Activated T-cell treated with anti-CD3 and anti-CD28 coated beads, Interleukin-2, amount 50 U/mL, for 24 hours (primary cell): ENCODE measurements at places on chromosomes 7 and 10.

- DNase-seq, result no peak
These were observed 34.7 kb downstream of the TOMM7 start for GRCh38 chr7:22787951-22788350.

- DNase-seq, result no peak
These were observed 56.2 kb upstream of the ETV1 start for GRCh38 chr7:14045651-14046050.

DNA sequence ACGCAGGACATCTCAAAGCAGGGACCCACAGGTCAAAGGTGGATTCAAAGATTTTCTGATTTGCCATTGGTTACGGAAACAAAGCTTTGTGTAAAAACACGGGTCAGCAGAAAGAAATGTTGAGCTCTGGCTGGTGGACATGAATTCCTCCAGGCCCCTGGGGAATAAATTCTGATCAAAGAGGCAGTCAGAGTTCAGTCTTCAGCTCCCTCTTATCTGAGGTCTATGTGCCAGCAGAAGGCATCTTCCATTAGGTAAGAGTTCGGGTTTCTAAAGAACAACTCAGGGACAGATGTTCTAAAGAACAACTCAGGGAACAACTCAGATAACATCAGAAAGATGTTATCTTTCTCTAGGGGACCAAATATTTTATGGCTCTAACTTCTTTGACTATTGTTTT is 64.9 kb upstream of the PALS2 start:
- no peak for DNase-seq

GRCh38 chr10:17645621-17646345 is 1.8 kb downstream of the STAM start:
- DNase-seq, result no peak

GRCh38 chr10:15775513-15775912 is 55.8 kb upstream of the ITGA8 start:
- no peak for DNase-seq

- DNase-seq, result peak; percentile 46
These were observed 1.3 kb downstream of the NRCAM start for GRCh38 chr7:108454674-108455550.

- DNase-seq, result no peak
These were observed 146.8 kb downstream of the LRRTM3 start for GRCh38 chr10:67072654-67073053.

DNA sequence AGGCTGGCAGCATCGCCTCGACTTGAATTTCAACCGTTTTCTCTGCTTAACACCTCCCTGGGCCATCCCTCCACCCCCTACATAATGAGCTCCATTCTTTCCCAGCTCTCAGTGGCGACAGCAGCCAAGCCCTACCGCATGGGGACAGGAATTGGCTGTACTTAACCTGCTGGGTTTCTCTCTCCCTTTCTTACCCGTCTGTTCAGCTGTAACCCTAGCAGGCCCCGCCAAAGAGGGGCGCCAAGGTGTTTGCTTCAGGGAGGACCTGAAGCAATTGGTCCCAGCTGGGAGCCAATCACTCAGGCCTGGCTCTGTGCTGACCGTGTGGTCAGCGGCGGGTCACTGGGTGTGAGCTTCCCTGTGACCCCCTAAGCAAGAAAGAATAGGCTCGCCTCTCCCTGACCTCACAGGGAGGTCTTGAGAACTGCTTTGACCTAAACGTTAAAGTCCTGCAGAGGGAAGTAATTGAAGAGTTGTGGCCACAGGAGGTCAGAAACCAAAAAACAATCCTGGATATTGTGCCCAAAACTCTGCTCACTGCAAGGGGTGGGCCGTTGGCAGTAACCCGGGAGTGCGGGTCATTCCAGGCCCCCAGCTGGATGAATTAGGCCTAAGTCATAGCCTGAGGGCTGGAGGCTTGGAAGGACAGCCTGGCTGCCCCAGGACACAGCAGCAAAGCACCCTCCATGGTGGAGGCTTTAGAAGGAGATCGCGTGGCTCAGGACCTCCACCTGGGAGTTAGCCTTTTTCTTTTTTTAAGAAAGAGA is 114.6 kb downstream of the ITIH5 start:
- DNase-seq, result no peak

- DNase-seq, result no peak
These were observed 39.2 kb upstream of the RPA3 start for GRCh38 chr7:7757576-7757975.

DNA sequence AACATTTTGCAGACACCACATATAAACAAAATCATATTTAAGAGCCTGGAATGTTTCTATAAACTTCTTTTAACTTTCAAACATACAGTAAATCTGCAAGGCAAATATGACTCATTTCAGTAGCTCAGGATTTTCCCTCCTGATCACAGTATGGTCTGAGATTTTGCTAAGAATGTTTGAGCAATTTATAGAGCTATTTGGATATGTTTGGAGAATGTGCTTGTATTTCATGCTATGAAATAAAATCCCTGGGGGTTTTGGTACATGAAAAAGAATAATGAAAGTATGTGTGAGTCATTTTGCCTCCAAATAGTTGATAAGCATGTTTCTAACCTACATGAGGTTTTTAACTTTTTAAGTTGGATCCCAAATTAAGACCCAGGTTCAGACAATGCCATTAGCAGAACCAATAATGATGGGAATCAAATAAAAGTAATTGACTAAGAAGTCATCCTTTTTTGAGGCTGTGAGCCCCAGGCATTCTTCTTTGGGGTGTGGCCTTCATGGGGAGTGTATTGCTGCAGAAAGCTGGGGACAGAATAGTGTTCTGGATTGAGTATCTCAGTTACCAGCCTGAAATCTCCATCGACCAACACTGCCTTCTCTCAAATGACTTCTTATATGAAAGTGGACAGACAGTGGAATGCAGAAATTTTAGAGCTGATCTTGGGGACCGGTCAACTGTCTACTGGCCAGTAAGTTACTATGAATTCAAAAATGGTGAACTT is 66.1 kb upstream of the AGBL3 start:
- no peak for DNase-seq

DNA sequence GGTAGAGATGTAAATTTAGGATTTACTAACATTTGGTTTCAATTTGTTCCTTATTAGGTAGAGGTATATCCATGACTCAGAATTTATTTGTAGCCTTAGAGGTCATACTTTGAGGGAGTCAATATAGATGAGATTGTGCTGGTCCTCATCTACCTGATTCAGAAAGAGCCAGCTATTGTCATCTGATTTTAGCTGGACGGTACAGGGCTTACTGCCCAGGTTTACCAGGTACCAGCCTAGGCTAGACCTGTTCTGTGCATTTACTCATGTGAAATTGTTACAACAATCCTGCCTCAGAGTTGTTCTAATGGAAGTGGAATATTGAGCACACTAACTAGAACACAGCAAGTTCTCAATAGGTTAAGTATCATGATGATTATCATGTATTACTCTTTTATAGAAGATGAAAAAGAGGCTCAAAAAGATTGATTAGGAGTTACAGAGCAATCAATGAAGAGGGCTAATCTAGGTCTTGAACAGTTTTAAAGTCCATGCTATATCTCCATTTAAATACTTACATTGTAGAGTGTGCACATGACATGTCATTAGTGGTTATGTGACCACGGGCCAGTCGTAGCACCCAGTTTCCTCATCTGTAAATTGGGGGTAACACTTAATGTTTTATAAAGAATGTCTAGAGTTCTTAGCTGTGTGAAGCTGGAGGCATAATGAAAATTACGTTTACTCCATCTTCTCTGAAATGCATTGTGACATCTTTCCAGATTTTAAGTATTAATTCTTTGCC is 42.1 kb downstream of the TRIM24 start:
- no peak for DNase-seq

DNA sequence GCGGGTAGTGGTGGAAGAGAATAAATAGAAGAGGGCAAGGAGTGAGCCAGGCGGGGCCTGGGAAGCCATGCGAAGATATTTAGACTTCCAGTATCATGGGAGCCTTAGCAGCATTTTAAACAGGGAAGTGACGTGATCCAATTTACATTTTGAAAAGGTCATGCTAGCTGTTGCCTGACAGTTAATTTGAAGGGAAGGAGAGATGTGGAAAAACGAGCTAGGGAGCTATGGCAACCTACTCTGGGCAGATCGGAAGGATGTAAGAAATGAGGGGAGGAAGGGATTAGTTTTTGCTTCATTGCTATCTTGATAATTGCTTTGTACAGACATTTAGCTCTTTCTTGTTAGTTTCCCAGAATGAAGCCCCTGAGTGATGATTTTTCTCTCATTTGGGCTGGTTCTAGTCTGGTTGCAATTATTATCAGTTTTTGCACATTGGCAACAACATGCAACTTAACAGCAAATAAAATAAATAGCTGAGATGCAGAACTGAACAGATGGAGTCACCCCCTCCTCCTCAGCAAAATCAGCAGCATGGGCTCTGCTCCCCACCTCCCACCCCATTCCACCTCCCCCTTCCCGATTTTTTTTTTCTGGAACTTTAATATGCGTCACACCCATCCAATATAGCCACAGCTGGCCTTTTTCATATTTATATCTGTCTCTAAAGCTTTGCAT is 13.0 kb upstream of the CALU start:
- no peak for DNase-seq
